ENCODE measurements at places on chromosomes 2 and 18.

DNA sequence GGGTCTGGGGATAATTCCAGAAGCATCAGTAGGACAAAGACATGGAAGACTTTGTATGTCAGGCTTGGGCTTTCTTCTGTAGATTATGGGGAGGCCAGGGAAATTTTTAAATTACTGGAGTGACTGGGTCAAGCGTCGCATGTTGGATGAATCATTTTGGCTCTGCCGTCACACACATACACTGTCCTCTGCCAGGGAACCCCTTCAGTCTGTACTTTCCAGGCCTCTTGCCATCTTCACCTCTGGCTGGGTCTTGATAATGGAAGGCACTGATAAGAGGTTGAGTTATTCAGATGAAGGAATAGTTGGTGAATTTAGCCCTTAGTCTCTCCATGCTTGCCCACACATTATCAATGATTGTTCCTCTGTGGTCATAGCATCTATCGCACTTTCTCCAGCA, 895.1 kb upstream of the CELF4 start:
- DNase-seq = no peak

GRCh38 chr2:105540642-105541041, 141.8 kb upstream of the FHL2 start:
- DNase-seq = no peak

DNA sequence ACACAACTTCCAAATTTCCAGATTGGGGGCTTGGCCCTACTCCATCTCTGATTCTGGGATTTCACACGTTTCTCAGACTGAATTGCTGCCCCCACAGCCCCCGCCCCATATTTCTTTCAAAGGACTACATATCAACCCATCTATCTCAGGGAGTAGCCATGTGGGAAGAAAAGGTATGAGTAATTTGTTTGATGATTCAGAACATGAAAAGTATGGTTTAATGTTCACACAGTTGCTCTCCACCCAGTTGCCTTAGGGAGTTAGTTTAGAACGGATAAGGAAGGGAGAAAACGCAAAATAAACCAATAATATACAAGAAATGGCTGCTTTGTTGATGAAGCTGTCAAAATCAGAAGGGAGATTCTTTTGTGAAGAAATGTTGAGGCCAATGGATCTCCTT, 145.1 kb downstream of the PIEZO2 start:
- no peak for DNase-seq

- DNase-seq = no peak
These were observed 158.9 kb downstream of the LRRTM4 start for GRCh38 chr2:77363277-77363676.

DNA sequence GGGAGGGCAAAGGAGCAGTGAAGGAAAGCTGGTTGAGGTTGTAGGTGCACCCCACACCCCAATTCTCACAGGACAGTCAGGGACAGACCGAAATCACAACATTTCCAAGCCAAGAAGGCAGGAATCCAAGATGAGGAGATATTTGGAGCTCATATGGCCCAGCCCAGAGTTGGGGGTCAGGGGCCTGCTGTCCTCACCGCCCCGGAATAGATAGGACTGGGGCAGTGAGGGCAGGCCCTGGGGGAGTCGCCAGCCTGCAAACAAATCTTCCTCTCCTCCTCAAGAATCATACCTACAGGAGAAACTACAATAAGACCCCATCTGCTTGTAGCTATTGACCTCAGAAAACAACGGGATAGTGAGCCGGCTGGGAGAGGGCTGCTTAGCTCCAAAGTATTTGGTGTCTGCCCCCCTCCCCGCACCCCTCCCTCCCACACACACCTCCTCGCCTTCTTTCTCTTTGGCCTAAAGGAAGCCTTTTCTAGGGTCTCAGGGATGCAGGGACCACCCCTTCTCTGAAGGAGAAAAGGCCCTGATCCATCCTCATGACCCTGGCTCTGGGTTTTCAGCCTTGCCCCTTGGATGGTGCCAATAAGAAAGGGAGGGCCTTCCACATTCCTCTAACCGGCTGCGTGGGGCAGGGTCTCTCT, 3.8 kb downstream of the EN1 start:
- DNase-seq = no peak

DNA sequence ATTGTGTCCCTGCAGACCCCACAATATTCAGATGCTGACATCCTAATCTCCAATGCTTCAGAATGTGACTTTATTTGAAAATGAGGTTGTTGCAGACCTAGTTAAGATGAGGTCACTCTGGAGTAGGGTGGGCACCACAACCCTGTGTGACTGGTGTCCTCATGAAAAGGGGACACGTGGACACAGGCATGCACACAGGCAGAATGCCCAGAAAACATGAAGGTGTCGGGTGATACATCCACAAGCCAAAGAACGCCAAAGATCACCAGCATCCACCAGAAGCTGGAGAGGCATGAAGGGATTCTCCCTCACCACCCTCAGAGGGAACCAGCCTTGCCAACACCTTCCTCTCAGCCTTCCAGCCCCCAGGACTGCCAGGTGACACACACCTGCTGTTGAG, 69.3 kb downstream of the AFF3 start:
- no peak for DNase-seq

DNA sequence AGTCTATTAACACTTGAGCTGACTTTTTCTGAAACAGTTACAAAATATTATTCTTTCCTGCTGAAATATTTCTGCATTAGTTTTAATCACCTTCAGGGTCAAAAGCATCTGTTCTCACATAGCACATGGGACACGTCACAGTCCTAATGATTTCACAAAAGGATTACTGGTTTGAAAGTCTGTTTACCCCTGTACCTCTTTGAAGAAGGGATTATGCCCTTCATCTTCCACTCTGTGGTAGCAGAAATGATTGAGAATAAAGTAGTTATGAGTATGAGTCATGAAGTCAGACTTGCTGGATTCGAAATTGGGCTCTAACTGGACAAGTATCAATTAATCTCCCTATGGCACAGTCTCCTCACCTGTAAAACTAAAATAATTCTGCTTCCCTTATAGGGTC, 121.2 kb downstream of the SATB2 start:
- peak; percentile 29 for DNase-seq

- no peak for DNase-seq
These were observed 44.2 kb downstream of the GPD2 start for GRCh38 chr2:156480376-156480775.

- DNase-seq = peak; percentile 2
These were observed 270.6 kb downstream of the CELF4 start for GRCh38 chr18:37294951-37295350.

DNA sequence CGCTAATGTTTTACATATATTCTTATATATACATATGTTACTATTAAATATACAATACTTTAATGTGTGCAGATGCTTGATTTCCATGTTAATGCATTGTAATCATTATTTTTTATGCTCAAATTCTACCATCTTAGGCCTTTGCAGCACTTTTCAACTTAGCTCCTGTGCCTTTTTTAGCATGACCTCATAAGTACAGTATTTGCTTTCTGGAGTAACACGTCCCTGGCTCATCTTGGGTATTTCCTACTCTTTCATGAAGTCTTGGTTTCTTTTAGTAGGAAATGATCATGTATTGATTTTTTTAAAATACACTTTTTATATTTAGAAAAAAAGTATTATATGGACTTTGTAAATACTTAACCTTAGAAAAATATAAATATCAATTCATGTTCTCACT, 36.5 kb downstream of the CAB39 start:
- DNase-seq = peak; percentile 53

- no peak for DNase-seq
These were observed 2.6 kb upstream of the THUMPD2 start for GRCh38 chr2:39781697-39782096.

- DNase-seq = peak; percentile 36
These were observed 58.1 kb downstream of the MYO3B start for GRCh38 chr2:170235860-170236679.

- DNase-seq = no peak
These were observed 162.7 kb downstream of the KLHL29 start for GRCh38 chr2:23547725-23548124.

GRCh38 chr2:95303191-95303919, 6.2 kb downstream of the KCNIP3 start:
- no peak for DNase-seq

GRCh38 chr2:200364142-200364541, 57.6 kb downstream of the SPATS2L start:
- DNase-seq = no peak

- DNase-seq = peak; percentile 85
These were observed 35.8 kb downstream of the SH3RF3 start for GRCh38 chr2:109164739-109165221.

GRCh38 chr2:134449751-134450513, 196.1 kb downstream of the MGAT5 start:
- no peak for DNase-seq

DNA sequence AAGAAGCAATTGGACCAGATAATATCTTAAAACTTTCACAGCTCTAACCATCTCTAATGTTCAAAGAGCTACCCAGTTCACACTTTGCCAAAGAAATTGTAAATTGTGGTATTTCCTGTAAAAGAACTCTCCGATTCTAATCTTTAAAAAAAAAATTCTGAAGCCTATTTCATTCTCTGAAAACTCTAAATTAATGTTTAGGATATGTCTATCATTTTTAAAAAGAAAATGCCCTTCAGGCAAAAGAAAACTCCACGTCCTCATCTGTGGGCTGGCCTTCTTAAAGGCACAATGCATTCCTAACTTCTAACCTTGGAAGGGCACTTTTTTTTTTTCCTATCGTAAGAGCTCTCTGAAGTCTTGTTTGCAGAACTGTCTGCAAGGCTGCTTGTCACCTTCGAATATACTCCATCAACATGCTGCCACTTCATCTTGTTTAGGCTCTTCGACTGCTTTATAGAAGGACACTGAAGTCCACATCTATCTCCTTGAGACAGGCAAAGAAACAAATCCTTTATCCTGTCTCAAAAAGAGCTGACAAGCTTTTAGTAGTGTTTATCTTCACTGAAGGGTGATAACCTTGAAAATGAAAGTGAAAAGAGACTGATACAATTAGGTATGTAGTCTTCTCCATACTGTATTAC, 124.3 kb upstream of the SLC39A10 start:
- peak; percentile 47 for DNase-seq

DNA sequence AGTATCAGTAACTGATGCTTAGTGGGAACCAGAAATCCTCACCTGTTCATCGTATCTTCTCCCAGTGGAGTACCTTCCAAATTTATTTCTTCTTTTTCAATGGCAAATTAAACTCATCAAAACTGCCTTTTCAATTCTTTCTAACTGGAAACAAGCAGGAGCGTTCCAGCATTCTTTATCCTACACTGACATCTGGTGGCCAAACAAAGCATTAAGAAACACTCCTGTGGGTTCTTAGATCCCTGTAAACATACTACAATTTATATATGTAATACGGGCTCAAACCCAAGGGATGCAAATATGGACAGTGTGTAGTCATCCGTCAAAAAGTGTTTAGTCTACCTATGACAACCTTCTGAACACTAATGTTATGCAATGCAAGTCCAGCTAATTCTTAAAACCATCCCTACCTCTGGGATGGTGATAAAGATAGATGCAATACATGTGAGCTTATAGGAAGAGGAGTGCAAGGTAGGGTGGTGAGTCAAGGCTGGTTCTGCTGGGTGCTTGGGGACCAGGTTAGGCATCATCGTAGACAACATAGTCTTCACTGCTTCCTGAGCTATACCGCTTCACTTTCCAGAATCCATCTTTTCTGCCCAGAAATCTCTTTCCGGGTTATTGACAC, 375.0 kb downstream of the CTNNA2 start:
- DNase-seq = peak; percentile 59

- DNase-seq = no peak
These were observed 58.6 kb downstream of the MGAT5 start for GRCh38 chr2:134312482-134312881.

DNA sequence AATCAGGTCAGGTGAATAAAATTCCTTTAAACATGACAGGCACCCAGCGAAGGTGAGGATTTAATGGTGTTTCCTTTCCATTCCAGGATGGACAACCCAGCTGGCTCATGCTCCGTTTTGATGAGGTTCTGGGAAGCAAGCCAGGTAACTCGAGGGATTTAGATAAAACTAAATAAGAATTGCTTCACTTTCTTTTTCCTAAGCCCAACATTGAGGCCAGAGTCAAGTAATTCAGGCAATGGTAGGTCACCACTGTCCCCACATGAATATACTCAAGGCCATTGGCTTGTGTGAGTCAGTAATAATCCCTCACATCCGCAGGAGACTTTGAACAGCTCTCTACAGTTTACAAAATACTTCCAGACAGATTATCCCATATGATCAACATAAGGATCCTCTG, 16.2 kb upstream of the LRATD1 start:
- DNase-seq = peak; percentile 16

DNA sequence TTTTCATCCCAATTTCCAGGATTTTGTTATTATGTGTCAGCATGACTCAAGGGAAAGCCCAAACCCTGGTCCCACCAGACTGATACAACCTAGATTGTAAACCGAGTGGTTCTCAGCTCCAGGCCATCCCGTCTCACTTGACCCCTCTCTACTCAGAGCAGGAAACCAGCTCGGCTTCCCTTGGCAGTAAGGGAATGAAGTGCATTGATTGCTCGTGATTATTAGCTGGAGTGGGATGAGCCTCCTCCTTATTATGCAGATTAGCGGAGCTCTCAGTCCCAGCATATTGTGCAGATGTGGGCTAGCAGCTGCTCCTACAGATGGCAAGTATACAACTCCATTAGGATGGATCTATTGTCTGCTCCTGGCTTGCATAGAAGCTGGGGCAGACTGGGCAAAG, 167.6 kb downstream of the LNPK start:
- DNase-seq = no peak

DNA sequence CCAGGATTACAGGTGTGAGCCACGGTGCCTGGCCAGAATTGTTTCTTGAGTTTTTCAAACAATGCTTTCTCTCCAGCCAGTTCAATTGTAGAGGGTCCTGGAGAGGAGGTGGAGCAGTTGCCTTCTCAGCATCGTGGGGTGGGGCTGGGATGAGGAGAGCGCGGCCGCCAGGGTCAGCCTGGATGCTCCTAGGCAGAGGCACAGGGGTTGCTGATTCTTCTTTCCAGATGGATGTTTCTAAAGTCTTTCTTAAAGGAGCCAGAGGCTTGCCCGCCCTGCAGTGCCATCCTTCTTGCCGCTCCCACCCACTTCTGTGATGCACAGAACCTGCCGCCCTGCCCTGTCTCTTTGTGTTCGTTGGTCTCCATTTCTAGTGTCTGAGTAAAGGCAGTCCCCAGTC, 61.1 kb downstream of the AGAP1 start:
- no peak for DNase-seq

DNA sequence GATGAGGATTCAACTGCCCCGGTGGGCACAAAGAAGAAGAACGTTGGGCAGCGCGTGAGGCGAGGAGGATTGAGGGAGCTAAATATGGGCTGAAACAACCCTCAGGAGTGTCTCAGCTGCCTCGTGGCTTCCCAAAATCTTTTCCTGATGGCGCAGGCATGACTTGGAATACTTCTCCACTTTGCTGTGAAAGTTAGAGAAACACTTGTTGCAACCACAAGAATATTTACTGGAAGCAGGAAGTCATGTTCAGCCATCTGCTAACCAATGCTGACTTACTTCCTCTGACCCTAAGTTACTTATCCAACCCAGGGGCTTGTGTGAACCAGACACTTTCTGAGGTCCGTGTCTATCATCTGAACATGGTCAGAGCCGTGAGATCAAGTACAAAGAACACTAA, 148.8 kb downstream of the ARL4C start:
- peak; percentile 80 for DNase-seq

DNA sequence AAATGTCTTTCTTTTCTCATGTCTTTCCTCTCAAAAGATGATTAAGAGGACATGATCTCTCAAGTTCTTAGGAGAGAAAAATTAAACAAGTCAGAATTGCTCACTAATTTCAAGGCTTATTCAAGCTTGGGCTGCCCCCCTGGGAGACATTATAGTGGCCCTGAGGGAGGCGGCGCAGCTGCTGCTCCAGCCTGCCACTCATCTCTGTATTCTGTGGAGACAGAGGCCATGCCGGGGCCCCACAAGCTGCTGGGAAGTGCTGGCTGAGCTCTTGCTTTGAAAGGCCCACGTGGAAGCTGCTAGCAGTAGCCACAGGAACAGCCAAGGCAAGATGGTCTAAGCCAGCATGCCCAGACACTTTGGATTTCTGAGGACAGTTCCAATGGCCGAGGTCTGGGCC, 267.4 kb downstream of the LNPK start:
- DNase-seq = no peak
